ENCODE measurements at places on chromosomes 7 and 10. TPM values are rescaled to one million over a fixed set of nuclear protein-coding genes. Genes with fewer than 3 reads are reported as not detected.
A peak's percentile ranks its signal among the peaks of the same experiment; 100 is the strongest.

GRCh38 chr10:132978542-132978941, 36.2 kb upstream of the CFAP46 start:
- no peak for DNase-seq

DNA sequence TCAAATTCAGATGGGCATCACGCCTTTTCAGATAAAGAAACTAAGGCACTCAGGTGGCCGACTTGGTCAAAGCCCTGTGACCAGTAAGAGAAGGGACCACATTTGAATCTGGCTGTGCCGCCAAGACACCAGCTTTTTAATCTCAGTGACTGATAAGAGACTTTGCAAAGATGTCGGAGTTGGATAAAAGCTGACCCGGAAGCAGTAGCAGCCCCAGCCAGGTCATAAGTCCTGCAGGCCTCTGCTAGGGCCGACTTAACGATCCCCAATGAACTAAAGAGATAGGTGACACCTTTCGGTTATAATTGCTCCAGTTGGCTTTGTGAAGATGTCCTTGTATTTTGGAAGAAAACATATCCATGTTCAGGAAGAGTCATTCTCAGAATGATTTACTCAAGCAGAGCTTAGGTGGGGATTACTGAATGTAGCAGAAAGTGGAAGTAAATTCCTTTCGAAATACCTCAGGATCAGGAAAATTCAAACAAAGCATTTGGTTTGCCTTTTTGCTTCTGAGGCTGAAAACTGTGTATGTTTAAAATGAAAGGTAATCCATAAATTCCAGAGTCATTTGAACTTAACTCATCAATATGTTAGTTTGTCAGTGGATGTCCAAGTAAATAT, 164.2 kb upstream of the PITRM1 start:
- no peak for DNase-seq

- peak; percentile 63 for DNase-seq
These were observed 168.2 kb upstream of the IGFBP3 start for GRCh38 chr7:46089281-46089680.

DNA sequence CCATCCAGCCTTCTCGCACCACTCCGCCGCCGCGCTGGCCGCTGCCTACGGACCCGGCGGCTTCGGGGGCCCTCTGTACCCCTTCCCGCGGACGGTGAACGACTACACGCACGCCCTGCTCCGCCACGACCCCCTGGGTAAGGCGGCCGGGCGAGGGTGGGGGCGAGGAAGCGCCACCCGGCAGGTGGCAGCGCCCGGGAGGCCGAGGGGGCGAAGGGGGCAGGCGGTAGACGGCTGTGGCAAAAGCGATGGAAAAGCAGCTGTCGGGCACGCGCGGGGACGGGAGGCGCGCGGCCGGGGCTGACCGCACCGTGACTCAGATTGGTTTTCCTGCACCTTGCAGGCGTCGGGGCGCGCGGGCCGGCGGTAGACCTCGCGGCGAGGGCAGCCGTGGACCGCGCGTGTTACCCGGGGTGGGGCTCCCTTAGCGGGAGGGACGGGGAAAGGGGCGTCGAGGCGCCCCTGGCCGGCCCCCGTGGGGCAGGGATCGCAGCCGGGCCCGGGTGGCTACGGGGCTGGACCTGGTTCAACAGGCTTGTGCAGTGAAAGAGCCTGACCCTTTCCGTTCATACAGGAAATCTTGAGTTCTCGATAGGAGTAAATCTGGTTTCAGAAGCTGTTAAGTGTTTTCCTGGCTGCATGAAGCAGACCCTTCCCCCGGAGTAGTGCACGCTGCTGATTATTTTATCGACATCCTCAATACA, 608 bp downstream of the HHEX start:
- no peak for DNase-seq

The ACTR3C gene
- not detected for total RNA-seq

DNA sequence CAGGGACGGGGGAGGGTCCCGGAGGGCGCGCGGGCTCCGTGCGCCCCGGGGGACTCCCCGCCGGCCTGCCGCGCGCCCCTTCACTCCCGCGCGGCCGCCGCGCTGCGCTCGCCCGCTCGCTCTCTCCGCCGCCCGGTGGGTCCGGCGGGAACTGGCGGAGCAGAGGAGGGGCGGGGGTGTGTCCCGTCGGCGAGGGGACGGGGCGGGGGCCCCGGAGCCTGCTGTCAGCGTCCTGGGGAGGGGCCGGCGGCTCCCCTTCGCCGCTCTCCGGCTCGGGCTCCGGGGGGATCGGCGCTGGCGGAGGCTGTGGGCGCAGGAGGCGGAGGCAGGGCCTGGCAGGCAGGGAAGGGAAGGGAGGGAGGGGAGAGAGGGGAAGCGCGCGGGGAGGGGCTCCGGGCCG, at the start of gene SH3PXD2A:
Gene SH3PXD2A, minus strand, starts transcription at position 153 of the 400 bp plus-strand sequence. CDS start 310 bp downstream, outside the sequence.
- no peak for DNase-seq

GRCh38 chr10:121655254-121656144, 57.3 kb upstream of the FGFR2 start:
- DNase-seq: no peak

DNA sequence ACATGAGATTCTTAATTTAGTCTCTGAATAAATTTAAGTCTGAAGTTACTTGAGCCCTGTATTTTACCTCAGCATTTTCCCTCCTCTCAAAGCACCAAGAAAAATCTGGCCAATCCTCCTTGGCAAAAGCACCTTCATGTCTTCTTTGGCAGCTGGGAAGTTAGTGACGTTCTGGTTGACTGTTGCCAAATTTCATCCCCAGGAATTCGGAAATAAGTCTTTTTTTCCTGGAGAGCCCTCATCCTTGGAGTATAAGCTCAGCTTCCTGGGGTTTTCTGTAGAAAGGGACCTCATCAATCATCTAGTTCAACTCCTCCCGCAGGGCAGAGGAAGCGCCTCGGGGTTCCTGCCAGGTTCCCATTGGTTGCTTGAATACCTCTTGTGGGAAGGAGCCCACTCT, 377.6 kb downstream of the PHTF2 start:
- no peak for DNase-seq

GRCh38 chr10:16673443-16673842, 143.8 kb downstream of the RSU1 start:
- DNase-seq: no peak

GRCh38 chr7:47536661-47537611, 45.0 kb downstream of the TNS3 start:
- DNase-seq: no peak

DNA sequence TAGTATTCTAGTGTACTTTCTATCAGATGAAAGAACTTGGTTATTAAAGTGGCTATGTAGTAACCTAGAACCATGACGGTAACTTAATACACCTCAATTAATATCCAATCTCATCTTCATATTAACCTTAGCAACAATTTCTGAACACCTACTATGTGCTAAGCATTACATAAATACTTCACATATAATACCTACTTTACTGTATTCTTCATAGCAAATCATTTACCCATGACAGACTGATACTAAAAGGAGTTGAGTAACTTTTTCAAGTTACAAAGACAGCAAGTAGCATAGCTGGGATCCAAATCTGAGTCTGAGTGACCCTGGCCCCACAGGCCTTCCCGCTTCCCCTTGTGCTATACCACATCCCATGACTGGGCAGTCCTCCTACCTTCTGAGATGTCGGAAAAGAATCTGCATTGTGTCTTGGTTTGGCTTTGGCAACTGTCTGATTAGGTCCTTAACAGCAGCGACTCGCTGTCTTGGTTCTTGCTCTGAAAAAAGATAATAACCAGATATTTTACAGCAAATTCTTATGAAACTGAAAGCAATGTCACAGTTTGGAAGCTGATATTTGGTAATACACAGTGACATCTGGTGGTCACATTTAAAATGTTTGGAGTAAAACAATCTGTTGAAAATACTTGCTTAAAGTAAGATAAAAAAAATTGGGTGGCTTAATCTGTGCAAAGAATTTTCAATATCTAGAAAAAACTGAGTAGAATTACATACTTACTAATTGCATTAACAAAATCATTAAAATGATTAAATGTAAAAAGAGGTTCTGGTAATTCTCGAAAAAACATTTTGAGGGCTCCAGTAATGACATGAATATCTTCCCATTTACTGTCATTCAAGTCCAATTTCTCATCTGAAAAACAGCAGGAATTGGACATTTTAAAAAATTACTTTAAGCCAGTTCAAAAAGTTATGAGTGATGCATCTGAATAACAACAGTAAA, 120.1 kb downstream of the ARHGAP12 start:
- DNase-seq: peak; percentile 83
